RPMI8226 (cell line): ENCODE measurements at places on chromosomes 3 and 15.

GRCh38 chr3:11651900-11652299, 8.2 kb upstream of the VGLL4 start:
- no peak for DNase-seq

- DNase-seq = no peak
These were observed 82.6 kb downstream of the CEMIP start for GRCh38 chr15:80861731-80862170.

DNA sequence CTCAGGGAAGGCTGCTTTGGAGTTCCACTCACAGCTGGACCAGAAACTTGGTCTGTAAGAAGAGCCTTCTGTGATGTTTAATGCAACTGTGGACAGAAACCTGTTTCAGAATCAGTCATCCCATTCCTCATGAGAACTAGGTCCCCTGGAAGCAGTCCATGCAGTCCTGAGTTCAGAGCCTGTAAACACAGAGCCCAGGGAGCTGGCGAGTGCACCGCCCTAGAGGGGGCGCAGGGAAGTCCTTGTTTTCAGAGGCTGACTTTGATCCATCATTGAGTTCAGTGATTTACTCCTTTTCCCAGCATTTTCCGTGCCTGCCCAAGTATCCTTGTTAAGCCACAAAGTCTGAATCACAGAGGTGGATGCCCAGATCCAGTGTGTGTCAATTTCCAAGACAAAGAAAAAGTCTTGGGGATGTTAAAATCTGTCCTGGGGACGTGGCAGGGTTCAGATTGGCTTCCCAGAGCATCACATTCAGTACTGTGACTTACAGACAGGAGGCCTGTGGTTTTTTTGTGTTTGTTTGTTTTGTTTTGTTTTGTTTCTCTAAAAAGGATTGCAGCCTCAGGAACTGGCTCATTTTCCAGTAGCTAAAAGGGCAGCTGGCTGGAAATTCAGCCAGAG, 9.8 kb upstream of the TXNRD3 start:
- DNase-seq = peak; percentile 25

- no peak for DNase-seq
These were observed 146.9 kb downstream of the CHST2 start for GRCh38 chr3:143266511-143266910.

DNA sequence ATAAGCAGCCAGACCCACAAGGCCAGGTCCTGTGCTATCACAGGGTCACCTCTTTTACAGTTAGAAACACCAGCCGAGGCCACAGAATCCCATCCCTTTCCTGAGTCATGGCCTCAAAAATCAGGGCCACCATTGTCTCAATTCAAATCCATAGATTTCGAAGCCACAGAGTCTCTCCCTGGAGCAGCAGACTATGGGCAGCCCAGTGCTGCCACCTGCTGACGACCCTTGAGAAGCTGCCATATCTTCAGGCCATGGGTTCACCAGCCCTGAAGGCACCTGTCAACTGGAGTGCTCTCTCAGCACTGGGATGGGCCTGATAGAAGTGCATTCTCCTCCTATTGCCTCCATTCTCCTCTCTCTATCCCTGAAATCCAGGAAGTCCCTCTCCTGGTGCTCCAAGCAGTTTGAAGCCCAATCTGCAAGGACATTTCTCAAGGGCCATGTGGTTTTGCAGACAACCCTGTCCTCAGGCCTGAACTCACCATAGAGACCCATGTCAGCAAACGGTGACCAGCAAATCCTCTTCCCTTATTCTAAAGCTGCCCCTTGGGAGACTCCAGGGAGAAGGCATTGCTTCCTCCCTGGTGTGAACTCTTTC, 39.6 kb downstream of the TGM4 start:
- DNase-seq = peak; percentile 68

DNA sequence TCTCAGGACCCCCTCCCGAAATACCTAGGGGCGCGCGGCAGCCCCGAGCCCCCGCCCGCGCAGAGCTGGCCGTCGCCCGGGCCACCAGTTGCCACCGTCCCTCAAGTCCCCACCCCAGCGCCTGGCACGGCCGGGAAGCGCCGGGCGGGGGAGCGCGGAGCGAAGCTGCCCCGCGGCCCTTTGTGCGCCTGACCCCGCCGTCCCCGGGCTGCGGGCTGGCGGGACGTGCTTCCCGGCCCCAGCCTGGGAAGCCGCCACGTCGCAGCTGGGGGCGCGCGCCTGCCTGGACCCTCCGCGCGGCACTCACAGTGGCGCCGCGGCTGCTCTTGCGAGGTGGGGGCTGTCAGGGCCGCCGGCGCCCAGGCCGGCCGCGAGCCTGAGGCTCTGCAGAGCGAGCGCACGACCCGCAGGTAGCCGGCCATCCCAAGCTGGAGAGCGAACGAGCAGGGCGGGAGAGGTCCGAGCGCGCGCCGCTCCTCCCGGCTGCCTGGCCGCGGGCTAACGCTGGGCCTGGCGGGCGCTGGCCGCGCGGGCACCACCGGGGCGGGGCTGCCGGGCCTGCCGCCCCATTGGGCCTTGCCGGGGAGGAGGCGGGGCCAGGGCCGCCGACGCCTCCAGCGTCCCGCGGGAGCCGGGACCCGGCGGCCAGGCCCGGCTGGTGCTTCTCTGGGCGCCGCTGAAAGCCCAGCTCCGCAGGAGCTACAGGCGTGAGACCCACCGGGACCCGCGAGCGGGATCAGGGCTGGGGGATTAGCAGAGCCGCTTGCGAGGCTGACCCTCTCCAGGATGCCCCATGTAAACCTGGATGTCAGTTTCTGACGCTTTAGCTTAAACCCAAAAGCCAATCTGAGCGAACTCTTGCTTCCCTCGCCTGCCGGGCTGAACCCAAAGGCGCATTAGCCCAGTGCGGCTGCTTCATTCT, at the start of gene IDH2:
Gene IDH2, minus strand, starts transcription at position 500 of the 922 bp plus-strand sequence. Its CDS starts 78 bp downstream, at position 422.
- DNase-seq = peak; percentile 93

GRCh38 chr15:75068748-75069147, 45.4 kb downstream of the PPCDC start:
- DNase-seq = no peak
